ENCODE measurements at places on chromosomes 16 and 17.
A peak's percentile ranks its signal among the peaks of the same experiment; 100 is the strongest.

- no peak for DNase-seq
Measured at GRCh38 chr17:13297183-13297582, 279.4 kb upstream of the ELAC2 start.

DNA sequence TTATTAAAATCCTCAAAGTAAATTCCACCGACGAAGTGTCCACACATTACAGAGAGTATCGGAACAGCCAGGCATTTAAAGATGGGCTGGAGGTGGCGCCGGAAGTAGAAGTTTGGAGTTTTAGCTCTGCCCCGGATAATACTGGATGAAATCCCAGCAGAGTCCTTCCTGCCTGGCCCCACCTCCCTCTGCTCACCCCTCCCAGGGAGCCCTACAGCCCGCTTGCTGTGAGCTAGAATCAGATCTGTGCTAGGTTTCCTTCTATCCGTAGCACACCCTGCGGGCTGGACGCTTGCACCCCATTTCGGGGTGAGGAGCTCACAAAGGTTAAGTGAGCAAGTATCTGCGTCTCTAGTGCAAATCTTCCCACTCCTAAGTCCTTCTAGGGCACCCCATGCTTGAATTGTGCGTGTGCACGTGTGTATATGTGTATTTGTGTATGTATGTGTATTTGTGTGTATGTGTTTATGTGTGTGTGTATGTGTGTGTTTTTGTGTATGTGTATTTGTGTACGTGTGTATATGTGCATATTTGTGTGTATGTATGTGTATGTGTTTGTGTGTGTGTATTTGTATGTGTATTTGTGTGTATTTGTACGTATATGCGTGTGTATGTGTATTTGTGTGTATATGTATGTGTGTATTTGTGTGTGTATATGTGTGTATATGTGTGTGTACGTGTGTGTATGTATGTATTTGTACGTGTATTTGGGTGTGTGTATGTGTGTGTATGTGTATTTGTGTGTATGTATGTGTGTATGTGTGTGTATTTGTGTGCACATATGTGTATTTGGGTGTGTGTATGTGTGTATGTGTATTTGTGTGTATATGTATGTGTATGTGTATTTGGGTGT is 61.4 kb downstream of the HAPSTR1 start:
- no peak for DNase-seq

- no peak for DNase-seq
Measured at GRCh38 chr17:8375738-8376259, 705 bp downstream of the KRABD2 start.

- peak; percentile 58 for DNase-seq
Measured at GRCh38 chr16:7025616-7026190, 306.9 kb upstream of the RBFOX1 start.

DNA sequence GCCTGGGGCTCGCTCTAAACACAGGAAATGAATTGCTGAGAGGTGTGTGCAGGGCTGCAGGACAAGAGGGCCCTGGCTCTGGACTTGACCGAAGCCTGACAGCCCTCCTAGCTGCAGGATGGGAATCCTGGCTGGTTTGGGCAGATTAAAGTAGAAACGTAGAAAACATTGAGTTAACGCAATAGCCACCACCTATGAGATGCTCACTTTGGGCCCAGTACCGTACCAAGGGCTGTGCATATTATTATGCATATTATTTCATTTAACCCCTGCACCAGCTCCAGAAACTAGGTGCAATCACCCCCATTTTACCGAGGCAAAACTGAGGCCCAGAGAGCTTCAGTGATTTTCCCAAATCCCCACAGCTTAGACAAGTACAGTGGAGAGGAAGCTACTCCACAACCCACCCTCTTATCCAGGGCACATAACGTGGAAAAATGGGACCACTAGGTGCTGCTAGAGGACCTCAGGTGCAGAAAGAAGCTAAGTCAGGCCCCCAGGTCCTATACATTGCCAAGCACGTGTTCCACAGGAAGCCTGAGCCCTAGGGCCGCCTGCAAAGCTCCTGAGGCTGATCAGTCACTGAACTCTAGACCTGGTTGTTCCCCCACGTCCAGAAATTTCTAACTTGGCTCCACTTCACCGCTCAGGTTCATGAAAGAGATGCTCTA is 79.2 kb downstream of the MYH11 start:
- no peak for DNase-seq

GRCh38 chr17:6297960-6298359 is 137.0 kb downstream of the AIPL1 start:
- no peak for DNase-seq

- DNase-seq = peak; percentile 44
Measured at GRCh38 chr16:56013962-56014552, 138.9 kb upstream of the CES5A start.

DNA sequence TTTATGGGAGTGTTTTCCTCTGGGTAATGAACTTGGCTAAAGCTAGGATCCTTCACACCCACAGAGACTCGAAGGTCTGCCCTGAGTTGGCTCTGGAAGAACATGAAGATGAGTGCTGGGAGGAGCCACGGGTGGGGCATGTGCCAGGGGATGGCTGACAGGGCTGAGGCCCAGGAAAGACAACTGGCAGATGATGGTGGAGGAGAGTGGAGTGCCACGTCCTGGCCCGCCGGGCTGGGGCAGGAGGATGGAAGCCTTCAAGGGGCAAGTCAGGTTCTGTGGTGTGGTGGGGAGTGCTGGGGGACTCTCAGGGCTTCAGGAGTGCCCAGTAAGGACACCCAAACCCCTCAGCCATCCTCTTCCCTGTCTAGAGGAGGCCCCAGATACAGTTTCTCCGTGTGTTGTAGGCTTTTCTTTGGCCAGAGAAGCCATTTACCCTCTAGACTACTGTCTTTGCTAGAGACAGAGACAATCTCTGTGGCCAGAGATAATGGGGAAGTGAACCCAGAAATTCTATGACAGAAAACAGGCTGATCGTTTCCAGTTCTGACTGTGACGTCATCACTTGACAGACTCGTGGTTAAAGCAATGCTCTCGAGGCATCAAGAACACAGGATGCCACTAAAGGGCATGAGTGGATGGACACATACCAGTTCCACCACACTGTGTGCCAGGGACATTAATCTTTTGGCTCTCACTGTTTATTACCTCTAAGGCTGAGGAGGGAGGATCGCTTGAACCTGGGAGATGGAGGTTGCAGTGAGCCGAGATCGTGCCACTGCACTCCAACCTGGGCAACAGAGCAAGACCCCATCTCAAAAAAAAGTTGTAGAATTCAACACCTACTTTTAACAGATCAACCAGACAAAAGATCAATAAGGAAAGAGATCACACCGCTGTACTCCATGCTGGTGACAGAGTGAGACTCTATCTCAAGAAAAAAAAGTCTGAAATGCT is 18.6 kb upstream of the SLC5A10 start:
- DNase-seq = no peak

DNA sequence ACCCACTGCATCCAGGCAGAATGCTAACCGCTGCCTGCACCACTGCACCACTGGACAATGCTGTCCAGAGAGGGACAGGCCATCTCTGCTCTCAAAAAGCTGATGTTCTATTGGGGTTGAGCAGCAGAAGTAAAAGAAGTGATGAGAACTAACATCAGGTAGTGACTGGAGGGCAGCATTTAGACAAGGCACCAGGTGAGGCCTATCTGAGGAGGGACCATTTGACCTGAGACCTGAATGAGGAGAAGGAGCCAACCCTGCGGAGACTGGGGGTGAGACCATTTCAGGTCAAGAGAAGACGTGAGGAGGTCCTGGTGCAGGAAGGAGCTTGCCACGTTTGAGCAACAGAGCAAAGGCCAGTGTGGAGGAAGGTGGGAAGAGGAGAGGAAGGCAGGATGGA is 34.0 kb downstream of the NTN1 start:
- no peak for DNase-seq

DNA sequence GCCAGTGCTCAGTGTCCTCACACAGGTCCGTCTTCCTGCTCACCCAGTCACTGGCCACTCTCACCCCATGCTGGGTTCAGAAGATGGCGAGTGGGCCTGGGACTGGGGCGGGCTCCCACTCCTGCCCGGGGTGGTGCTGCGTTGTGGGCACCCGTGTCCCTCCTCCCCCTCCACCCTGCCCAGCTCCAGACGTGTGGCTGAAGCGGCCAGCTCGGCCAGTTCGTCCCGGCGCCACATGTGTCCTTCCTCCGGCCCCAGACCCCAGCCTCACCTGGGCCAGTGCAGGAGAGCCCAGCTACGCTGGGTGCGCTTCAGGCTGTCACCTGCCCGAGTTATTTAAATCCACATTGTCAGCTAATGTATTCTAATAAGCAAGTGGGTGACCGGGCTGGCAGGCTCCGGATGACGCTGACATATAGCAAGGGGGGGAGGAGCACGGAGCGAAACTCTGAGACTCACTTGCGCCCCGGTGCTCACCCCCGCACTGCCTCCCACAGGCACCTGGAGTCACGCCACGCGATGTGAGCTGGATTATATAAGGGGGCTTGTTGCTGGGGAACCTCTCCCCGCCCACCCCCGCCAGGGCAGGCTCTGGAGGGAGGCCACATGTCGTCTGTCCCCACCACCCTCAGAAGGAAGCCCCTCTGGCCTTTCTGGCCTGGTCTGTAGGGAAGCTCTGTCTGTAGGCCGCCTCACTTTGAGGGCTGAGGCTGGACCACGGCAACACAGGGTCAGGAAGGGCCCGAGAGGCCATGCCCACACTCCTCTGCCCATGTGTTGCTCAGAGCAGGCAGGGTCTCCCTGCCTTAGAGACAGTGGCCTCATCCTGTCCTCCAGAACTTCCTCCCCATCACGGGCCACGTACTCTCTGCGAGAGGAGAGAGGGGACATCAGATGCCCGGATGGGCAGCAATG is 7.1 kb upstream of the BAIAP2 start:
- DNase-seq = no peak

GRCh38 chr17:46820592-46821450 is 2.3 kb upstream of the WNT3 start:
- no peak for DNase-seq

DNA sequence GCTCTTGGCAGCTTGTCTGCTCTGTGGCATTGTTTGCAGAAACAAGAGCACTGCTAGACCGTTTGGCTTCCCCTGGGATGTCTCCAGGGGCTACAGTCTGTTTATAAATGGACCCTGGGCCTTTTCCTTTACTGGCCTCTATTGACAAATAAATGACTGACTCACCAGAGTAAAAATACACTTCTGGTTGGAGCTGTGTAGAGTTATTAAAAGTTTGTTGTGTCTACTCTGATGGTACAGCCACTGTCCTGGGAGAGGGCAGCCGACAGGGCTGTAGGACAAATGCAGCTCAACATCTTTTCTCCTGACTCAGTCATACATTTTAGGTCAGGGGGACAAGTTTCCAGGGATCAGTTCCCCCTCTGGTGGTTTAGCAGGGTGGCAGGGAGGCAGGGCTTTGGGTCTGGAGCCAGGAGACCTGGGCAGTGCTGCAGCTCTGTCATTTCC is 30.0 kb downstream of the FOXL1 start:
- no peak for DNase-seq

- DNase-seq = no peak
Measured at GRCh38 chr17:43952351-43952723, 1.4 kb downstream of the PYY start.

- no peak for DNase-seq
Measured at GRCh38 chr17:49546546-49547535, 28.8 kb upstream of the NXPH3 start.

GRCh38 chr17:72212041-72212440 is 91.2 kb downstream of the SOX9 start:
- DNase-seq = no peak

- DNase-seq = no peak
Measured at GRCh38 chr16:51431517-51432241, 280.6 kb upstream of the SALL1 start.

- no peak for DNase-seq
Measured at GRCh38 chr16:58820411-58820810, 86.3 kb upstream of the GOT2 start.

- DNase-seq = no peak
Measured at GRCh38 chr16:57512296-57513001, 23.9 kb downstream of the CCDC102A start.

DNA sequence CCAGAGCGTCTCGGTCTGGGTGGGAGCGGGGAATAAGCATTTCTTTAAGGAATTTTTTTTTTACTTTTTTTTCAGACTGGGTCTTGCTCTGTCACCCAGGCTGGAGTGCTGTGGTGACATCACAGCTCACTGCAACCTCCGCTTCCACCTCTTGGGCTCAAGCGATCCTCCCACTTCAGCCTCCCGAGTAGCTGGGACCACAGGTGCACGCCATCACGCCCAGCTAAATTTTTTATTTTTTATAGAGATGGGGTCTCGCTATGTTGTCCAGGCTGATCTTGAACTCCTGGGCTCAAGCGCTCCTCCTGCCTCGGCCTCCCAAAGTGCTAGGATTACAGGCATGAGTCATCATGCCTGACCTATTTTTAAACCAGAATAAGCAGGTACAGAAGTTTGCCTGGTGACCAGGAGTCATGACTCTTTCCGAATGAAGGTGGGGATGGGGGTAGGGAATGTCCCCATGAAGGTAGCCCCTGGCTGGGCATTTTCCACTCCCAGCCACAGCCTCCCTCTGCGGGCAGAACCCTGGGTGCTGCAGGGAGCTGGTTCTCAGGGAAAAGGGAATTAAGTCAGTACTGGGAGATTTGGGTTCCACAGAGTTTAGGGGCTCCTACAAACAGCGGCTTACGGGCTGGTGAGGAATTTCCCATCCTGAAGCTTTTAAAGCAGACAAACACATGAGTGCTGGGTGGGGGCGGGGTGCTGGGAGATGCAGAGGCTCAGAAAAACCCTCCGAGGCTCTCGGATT is 48.3 kb downstream of the TBC1D16 start:
- DNase-seq = no peak

GRCh38 chr17:69325518-69326376 is 1.2 kb downstream of the ABCA5 start:
- no peak for DNase-seq

GRCh38 chr17:81553018-81553615 is 964 bp upstream of the FAAP100 start:
- DNase-seq = peak; percentile 75

DNA sequence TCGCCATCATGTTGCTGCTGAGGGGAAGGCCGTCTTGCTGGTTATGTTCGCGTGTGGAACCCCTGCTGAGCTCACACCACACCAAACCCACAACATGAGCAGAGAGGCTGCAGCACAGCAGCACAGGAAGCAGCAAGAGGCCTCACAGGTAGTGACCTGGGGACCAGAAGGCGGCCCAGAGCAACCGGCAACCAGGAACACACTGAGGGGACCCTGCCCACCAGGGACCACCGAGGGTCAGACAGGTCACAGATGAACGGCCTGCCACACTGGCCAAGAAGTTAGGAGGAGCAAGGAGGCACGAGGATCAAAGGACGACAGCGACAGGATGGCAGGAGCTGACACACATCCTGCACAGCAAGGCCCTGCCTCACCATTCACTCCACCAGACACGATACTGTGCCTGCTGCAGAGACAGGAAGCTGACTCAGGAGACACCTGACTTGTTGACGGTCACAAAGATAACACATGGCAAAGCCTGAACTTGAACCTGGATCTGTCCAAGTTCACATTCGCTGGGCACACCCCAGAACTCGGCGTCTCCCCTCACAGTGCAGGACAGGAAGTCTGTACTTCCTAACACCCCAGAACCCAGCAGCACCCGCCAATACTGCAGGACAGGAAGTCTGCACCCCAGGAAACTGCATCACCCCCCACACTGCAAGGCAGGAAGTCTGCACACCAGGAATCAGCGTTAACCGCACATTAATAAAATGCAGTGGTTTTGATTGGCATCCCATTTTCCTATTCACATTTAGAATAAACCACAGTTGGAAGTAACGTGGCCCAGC is 98.5 kb downstream of the ZNF778 start:
- DNase-seq = peak; percentile 42

GRCh38 chr16:10509534-10510025 is 70.8 kb downstream of the EMP2 start:
- no peak for DNase-seq

GRCh38 chr16:84787263-84787622 is 32.5 kb upstream of the CRISPLD2 start:
- no peak for DNase-seq

GRCh38 chr17:80605326-80606066 is 60.9 kb downstream of the RPTOR start:
- DNase-seq = no peak

- no peak for DNase-seq
Measured at GRCh38 chr17:8190506-8190905, 526 bp upstream of the BORCS6 start.

Measured in left ventricle myocardium inferior (tissue), 1 donor.